ENCODE measurements at places on chromosomes 6 and 20. TPM values are rescaled to one million over a fixed set of nuclear protein-coding genes. Genes with fewer than 3 reads are reported as not detected.

Gene RPRD1B
- total RNA-seq: 13.5 TPM

Gene CLIC5
- total RNA-seq: not detected

Gene GPLD1
- total RNA-seq: 0.36 TPM

Gene GRM1
- total RNA-seq: not detected

Gene RAD21L1
- 0.07 TPM for total RNA-seq

Gene CLPSL2
- total RNA-seq: not detected

Gene AIG1
- 73.0 TPM for total RNA-seq

Gene ILRUN
- 40.5 TPM for total RNA-seq

Gene MUCL3
- total RNA-seq: 0.43 TPM

Gene C6orf15
- 2.4 TPM for total RNA-seq

Gene DEF6
- total RNA-seq: not detected

Gene APOBEC2
- total RNA-seq: not detected

Gene BNIP5
- not detected for total RNA-seq

Gene COL20A1
- not detected for total RNA-seq

Gene OPN5
- not detected for total RNA-seq

Gene LY6G6D
- total RNA-seq: not detected

Gene SFT2D1
- total RNA-seq: 60.3 TPM

Gene KHDC1L
- not detected for total RNA-seq

Gene SLC2A10
- total RNA-seq: 7.3 TPM

Gene SEL1L2
- total RNA-seq: not detected

Gene RIMS4
- total RNA-seq: 0.02 TPM

Gene TBX18
- total RNA-seq: not detected

Gene CCN2
- 42.1 TPM for total RNA-seq

Gene TMEM244
- total RNA-seq: not detected

Gene LINC00237
- not detected for total RNA-seq

Gene PXMP4
- total RNA-seq: 11.2 TPM

Gene SLC17A3
- not detected for total RNA-seq

Gene KATNA1
- 40.7 TPM for total RNA-seq

Gene C20orf141
- not detected for total RNA-seq

Gene CASS4
- total RNA-seq: not detected

Gene FUCA2
- 88.9 TPM for total RNA-seq

Gene RSPH9
- total RNA-seq: not detected

Gene C20orf144
- not detected for total RNA-seq

Gene RIPOR2
- 0.53 TPM for total RNA-seq

Gene GPX5
- not detected for total RNA-seq

Gene OR2H2
- total RNA-seq: not detected

Gene FILIP1
- 0.29 TPM for total RNA-seq

Gene STX7
- total RNA-seq: 35.6 TPM

Gene TNFRSF6B
- total RNA-seq: 3.4 TPM

Gene HDGFL1
- not detected for total RNA-seq

Gene TREML4
- not detected for total RNA-seq

Gene HLA-DQB1
- not detected for total RNA-seq

Gene FERMT1
- 7.0 TPM for total RNA-seq

Gene MYH7B
- total RNA-seq: not detected

Gene SMLR1
- not detected for total RNA-seq

Gene GUCA1A
- not detected for total RNA-seq

Gene RAB44
- not detected for total RNA-seq
